ENCODE measurements at places on chromosomes 12 and 14. TPM values are rescaled to one million over a fixed set of nuclear protein-coding genes. Genes with fewer than 3 reads are reported as not detected.

LIN7A gene
- 6.1 TPM for total RNA-seq

LALBA gene
- total RNA-seq: not detected

C1S gene
- 0.84 TPM for total RNA-seq

SLC25A47 gene
- total RNA-seq: 0.10 TPM

VRTN gene
- total RNA-seq: not detected

KRT82 gene
- total RNA-seq: not detected

C12orf54 gene
- total RNA-seq: not detected

PGF gene
- not detected for total RNA-seq

CD27 gene
- 24.3 TPM for total RNA-seq

OASL gene
- 18.5 TPM for total RNA-seq

PPTC7 gene
- total RNA-seq: 56.8 TPM

LTB4R2 gene
- 12.6 TPM for total RNA-seq

HCAR3 gene
- total RNA-seq: 25.9 TPM

GARIN6 gene
- total RNA-seq: not detected

APOF gene
- total RNA-seq: not detected

AEBP2 gene
- total RNA-seq: 29.9 TPM

IL23A gene
- 23.5 TPM for total RNA-seq

CCDC175 gene
- total RNA-seq: 0.84 TPM

COCH gene
- 0.52 TPM for total RNA-seq

C1QL4 gene
- total RNA-seq: 0.10 TPM

ACOT6 gene
- not detected for total RNA-seq

RIPK3 gene
- 9.9 TPM for total RNA-seq

ASIC1 gene
- under 0.01 TPM for total RNA-seq

CHD8 gene
- 99.9 TPM for total RNA-seq

ADGRD1 gene
- total RNA-seq: 2.3 TPM

SLC2A3 gene
- total RNA-seq: 888 TPM

CLEC4A gene
- 31.3 TPM for total RNA-seq

FGFR1OP2 gene
- total RNA-seq: 83.7 TPM

KRT6C gene
- total RNA-seq: not detected

PARP11 gene
- total RNA-seq: 12.2 TPM

SERPINA9 gene
- not detected for total RNA-seq

ABCD2 gene
- total RNA-seq: 4.8 TPM

OVCH1 gene
- total RNA-seq: not detected

DAO gene
- total RNA-seq: not detected

NINJ2 gene
- 8.4 TPM for total RNA-seq

LUM gene
- 0.10 TPM for total RNA-seq

SCN8A gene
- total RNA-seq: 0.21 TPM

DEGS2 gene
- total RNA-seq: 0.21 TPM

LRRC10 gene
- not detected for total RNA-seq

SOAT2 gene
- total RNA-seq: 0.21 TPM

RNASE8 gene
- total RNA-seq: not detected

ANO2 gene
- 0.31 TPM for total RNA-seq

ZC2HC1C gene
- not detected for total RNA-seq

HOTAIR gene
- total RNA-seq: not detected

DDX23 gene
- total RNA-seq: 51.9 TPM

TCL1B gene
- 0.21 TPM for total RNA-seq

LYZ gene
- total RNA-seq: 5,492 TPM

ANKRD33 gene
- 0.10 TPM for total RNA-seq

NYNRIN gene
- total RNA-seq: under 0.01 TPM

GPR132 gene
- total RNA-seq: 98.0 TPM

ST8SIA1 gene
- total RNA-seq: 2.6 TPM

TRIM9 gene
- 0.42 TPM for total RNA-seq

ETFBKMT gene
- total RNA-seq: 0.52 TPM

TNFAIP2 gene
- total RNA-seq: 410 TPM

Measured in mononuclear cell (primary cell).